ENCODE measurements at places on chromosomes 5 and 9.

DNA sequence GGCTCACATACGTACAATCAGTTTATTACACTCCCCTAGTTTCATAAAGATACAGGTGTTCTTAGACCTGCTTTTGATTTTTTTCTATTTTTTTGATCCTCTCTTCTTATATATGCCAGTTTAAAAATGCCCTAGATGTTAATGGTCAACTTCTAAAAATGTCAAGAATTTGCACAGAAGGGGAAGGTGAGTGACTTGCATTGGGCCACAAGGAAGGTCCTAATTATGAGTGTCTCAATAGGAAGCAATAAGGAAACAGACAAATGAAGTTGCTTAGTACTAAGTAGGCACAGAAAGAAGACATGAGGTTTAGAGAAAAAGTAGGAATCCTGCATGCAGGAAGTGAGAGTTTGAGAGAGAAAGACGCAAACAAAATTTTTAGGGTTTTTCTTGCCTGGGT is 3.2 kb upstream of the CCDC171 start:
- DNase-seq = no peak

- peak; percentile 41 for DNase-seq
Observed at GRCh38 chr5:74640954-74641734, 616 bp upstream of the ENC1 start.

GRCh38 chr9:124259158-124259808 is 1.5 kb downstream of the NEK6 start:
- DNase-seq = no peak

DNA sequence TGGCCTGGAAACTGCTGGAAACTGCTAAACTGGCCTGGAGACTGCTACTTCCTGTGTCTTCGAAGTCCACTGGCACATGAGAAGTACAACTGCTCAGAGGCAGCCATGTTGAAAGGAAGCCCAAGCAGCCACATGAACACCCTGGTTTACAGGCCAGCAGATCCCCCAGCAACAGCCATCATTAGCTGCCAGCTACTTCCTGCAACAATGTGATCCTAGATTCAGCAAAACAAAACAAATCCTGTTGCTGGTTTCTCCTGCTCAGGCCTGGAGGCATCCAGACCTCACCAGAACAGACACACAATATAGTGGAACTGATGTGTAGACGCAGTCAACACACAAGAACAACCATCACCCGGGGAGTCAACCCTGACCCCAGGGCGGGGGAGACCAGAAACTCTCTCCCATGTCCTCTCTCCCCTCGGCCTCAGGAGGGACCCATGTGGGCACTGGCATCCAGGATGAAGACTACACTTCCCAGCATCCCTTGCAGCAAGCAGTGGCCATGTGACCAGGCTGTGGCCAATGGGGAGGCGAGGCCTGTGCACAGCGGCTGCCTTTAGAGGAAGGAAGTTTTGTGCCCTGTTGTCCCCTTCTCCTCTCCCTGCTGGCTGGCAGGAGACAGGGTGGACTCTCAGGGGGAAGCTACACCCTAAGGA is 9.2 kb upstream of the LCN15 start:
- DNase-seq = peak; percentile 20

GRCh38 chr5:1998716-1999317 is 116.1 kb upstream of the IRX4 start:
- DNase-seq = no peak

DNA sequence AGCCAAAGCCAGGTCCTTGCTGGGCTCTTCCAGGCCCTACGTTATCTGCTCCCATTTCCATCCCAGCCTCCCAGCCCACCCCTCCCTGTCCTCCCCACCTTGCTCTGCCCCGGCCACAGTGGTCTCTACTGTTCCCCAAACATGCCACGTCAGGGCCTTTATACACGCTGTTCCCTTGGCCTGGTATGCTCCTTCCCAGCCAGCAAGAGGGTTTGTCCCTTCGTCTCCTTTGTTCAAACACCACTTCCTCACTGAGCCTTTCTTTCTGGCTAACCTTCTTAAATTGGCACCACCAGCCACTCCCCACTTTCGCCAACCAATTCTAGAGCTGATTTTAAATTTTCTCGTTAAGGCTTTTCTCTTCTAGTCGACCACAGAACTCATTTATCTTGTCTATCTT is 9.8 kb downstream of the SH2D3C start:
- no peak for DNase-seq

DNA sequence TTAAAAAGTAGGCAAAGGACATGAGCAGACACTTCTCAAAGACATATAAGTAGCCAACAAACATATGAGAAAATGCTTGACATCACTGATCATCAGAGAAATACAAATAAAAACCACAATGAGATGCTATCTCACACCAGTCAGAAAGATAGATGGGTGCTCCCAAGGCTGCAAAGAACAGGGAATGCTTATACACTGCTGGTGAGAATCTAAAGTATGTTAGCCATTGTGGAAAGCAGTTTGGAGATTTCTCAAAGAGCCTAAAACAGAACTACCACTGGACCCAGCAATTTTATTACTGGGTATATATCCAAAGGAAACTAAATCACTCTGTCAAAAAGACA is 154.2 kb downstream of the NDUFS4 start:
- DNase-seq = no peak

GRCh38 chr5:129836321-129836720 is 67.9 kb upstream of the CHSY3 start:
- DNase-seq = no peak

- DNase-seq = peak; percentile 81
Observed at GRCh38 chr9:133994353-133995011, 2.4 kb upstream of the VAV2 start.

- no peak for DNase-seq
Observed at GRCh38 chr5:79181419-79182022, 54.4 kb upstream of the JMY start.

- no peak for DNase-seq
Observed at GRCh38 chr5:170701334-170701733, 82.2 kb upstream of the GABRP start.

DNA sequence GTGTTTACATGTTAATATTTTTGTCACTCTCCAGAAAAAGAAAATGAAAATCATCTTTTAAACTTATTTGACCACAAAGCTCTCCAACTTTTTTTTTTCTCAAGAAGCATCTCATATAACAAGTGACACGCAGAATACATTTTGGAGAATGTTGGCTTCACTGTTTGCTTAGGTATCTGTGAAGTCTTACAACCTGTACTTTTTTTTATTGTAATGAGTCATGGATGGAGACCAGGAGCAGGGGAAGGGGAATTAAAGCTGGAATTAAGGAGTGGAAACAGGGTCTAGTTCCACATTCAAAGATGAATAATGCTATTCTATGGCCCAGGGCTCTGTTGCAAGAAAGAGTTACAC is 211.9 kb downstream of the MAN2A1 start:
- DNase-seq = no peak

DNA sequence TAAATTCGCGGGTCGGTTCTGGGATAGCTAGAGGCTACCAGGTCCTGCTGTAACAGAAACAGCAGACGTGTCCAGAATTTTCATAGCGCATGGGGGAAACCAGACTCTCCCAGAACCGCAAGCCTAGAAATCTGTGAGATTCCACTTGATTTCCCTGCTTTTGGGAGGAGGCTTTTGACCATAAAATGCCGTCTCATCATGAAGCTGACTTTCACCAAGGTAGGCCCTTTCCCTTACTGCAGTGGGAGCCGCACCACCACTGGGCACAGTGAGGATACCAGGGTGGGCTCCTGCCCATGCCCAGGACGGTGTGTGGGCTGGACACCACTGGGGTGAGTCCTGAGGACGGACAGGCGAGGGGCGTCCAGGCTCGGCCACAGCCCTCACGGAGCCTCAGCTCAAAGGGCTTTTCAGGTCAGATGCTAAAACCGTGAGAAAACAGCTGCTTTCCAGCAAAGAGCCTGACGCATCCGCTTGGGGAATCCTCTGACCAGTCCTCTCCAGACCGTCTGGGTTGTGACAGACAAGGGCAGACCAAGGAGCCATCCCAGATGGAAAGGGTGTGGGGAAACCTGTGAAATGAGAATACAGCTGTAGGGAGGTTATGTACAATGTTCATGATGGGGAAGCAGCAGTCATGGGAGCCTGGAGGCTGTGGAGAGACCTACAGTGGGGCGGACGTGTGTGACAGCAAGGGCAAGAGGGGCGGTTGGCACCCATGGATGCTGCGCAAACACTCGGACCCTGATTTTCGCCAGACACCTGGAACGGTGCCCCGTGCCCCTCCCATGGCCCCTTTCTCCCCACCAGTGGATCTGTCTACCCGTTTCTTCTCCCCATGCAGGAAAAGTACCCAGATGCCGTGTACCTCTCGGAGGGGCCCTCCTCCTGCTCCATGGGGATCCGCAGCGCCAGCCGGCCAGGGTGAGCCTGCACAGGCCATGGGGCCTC is 59.2 kb downstream of the IPPK start:
- DNase-seq = no peak

- no peak for DNase-seq
Observed at GRCh38 chr5:129382921-129383672, 77.0 kb upstream of the ADAMTS19 start.

GRCh38 chr5:171646102-171647042 is 139.2 kb upstream of the SMIM23 start:
- no peak for DNase-seq

DNA sequence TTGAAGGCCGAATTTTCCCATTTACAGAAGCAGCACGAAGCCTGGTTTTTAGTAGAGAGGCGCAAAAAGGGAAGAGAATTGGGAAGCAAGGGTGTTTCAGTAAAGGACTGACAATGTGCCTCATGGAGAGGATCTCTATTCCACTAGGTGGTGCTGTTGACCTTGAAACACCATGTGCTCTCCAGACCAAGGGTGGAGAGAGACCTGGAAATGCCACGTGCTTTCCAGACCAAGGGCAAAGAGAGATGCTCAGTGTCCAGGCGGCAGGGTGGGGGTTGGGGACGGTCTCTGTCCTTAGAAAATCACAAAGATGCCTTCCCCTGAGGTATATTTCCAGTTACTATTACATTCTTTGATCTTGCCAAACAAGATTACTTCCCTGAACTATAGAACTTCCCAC is 425.3 kb downstream of the CSNK1G3 start:
- DNase-seq = no peak

DNA sequence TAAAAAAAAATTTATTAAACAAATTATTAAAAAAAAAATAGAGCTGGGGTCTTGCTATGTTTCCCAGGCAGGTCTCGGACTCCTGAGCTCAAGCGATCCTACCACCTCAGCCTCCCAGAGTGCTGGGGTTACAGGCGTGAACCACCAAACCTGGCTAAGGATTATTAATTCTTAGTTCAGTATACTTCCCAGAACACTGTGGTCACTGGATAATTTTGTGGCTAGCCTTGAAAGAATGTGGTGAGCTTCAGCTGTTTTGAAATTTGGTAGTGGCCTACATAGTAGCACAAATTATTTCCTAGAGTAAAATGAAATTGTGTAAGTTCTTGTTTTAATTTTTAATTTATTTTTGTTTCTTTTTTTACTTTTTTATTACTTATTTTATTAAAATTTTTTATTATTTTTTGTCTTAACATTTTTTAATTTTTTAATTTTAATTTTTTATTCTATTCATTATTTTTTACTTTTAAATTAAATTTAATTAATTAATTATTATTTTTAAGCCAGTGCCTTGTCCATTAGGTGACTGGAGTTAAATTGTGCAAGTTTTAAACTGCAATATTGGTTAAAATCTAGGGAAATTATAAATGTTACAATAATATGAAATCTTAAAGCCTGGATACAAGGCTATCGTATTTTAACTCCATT is 23.0 kb downstream of the ARRDC3 start:
- DNase-seq = no peak

GRCh38 chr9:135923508-135923907 is 16.2 kb upstream of the CAMSAP1 start:
- no peak for DNase-seq

DNA sequence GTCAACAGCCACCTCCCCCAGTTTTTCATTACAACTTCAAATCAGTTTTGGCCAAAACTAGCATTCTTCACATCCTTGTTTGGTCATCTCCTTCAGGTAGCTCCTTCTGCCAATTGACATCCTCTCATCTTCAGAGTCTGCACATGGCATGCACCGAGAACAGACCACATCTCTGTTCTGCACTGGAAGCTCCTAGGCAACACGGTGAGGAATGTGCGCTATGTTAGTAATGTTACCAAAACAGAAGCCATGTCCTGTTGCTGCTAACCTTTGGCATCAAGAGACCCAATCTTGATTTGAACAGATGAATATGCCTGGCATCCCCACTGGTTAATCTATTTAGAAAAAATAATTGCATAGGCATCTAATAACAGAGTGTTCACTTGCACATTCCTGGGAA is 5.1 kb upstream of the HK3 start:
- DNase-seq = no peak

DNA sequence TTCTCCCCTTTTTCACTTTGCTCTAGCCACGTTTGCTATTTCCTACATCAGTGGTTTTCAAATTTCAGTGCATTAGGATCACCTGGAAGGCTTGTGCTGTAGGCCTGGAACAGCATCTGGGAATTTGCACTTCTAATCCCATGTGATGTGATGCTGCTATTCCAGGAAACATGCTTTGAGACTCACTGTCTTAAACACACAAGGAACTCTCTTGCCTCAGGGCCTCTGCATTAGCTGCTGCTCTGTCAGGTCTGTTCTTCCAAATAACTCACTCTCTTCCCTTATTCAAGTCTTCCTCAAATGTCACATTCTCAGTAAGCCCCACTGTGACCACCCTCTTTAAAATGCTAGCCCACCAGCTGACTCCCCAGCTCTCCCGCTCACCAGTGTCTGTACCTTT is 204.0 kb downstream of the DNAH5 start:
- DNase-seq = no peak

- DNase-seq = no peak
Observed at GRCh38 chr9:24721621-24722020, 175.9 kb upstream of the IZUMO3 start.

GRCh38 chr9:37370968-37371563 is 51.4 kb upstream of the GRHPR start:
- no peak for DNase-seq

GRCh38 chr5:104016646-104017045 is 454.1 kb upstream of the NUDT12 start:
- DNase-seq = no peak

DNA sequence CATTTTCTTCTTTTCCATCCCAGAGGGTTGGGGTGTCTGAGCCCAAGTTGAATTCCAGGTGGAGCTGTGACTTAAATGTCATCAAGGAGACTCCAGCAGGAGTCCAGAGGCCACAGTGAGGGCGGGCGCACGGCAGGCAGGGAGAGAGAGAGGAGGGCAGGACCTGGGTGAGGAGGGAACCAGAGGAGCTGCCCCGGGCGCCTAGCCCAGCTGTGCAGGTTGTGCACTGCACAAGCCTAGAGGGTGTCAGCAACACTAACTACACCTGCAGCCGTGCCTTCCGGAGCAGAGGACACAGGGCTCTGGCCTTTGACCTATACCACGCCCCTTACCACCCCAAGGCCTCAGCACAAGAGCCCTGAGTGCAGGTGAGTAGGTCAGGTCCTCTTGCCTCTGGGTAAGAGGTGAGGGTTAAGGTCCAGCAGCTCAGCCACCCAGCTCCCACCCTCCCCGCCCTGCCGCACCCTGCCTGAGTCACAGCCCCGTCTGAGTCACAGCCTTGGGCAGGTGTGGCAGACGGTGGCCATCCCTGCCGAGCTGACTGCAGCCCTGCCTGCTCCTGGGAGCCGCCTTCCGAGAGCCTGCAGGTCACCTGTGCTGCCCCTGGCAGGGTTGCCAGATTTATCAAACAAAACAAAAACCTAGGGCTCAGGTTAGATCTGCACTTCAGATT is 6.4 kb upstream of the AGPAT2 start:
- peak; percentile 11 for DNase-seq
